Stimulated activated CD4-positive, alpha-beta T cell treated with anti-CD3 and anti-CD28 coated beads, Interleukin-4, amount 100 ng/mL, for 24 hours (primary cell): ENCODE measurements at places on chromosomes 2 and 18.

- DNase-seq, result no peak
Observed at GRCh38 chr2:16478434-16479210, 187.0 kb downstream of the CYRIA start.

DNA sequence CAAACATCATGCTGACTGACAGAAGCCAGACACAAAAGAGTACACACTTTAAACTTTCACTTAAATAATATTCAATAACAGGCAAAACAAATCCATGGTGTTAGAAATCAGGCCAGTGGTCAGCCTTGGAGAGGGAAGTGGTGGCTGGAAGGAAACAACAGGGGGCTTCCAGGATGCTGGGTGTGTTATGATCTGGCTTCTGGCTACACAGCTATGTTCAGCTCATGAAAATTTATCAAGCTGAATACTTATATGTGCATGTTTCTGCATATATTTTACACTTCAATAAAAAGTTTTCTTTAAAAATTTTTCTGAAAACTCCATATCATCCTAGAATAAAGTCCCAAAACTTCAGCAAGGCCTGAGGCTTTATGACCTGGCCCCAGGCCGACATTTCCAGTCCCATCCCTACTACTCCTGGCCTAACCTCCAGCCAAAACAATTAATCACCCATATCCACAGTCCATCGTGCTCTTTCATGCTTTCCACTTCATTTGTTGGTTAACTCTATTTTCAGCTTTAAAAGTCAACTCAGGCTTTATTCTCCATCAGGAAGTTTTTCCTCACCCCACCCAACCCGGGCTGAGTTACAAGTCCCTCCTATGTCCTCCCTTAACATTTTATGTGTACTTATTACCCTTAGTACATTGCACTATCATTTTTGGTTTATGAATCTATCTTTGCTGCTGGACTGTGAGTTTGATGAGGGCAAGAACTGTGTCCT, 27.9 kb upstream of the SPTBN1 start:
- no peak for DNase-seq

DNA sequence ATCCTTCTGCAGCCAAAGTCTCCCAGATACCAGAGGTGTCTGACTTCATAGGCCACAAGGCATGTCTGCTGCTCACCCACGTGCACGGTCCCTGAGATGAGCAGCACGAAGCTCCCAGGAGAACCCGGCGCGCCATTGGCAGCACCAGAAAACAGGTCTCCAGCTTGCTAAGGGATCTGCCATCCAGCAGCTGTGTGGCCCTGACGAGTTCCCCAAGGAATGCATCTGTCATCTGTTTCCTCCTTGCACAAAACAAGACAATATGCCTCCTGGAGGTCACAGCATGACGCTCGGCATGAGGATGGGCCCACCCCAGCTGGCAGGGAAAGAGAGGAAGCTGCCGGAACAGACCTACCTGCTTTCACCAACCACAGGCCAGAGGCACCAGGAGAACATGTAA, 29.2 kb downstream of the HS6ST1 start:
- no peak for DNase-seq

DNA sequence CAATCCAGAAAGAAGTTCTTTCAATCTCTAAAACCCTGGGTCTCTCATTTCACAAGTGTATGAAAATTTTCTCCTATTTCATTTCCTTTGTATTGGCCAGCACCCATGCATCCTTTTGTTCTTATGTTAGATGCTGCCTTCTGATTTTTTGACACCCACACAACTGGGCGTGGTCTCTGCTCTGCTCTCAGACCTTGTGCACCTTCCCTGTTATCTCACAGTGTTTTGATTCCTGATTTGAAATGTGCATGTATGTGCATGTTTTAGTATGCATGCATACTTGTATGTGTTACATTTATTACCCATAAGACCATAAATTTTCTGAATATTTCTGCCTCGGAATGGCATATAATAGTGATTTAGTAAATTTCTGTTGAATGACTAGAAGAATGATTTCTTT, 152.2 kb downstream of the CTNNA2 start:
- no peak for DNase-seq

DNA sequence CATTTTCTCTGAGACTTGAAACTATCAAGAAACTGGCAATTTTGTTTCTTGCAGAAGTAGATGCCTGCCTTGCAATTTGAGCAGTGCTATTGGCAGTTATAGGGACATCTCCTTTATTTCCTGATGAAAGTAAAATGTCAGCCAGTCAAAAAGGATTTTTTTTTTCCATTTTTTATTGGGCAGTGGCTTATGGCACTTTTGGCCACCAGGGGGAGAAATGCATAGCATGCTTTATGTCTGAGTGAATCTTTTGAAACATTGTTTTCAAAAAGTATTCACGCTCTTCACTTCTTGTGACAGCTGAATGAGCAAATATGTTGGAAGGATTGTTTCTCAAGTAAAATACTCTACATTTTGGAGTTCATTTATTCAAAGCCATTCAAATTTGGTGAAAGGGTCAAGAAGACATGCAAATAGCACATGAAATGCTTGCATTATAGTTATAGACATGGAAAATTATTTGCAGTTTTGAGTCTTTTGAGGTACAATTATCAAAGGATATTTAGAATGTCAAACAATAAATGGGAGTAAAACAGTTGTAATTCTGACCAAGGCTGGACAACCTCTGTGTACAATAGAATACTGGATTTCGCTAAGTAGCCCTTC, 491.0 kb downstream of the CDH2 start:
- no peak for DNase-seq
